ENCODE measurements at places on chromosomes 5 and 9.
A peak's percentile ranks its signal among the peaks of the same experiment; 100 is the strongest.

GRCh38 chr5:102223542-102224477, 72.3 kb downstream of the SLCO4C1 start:
- peak; percentile 48 for DNase-seq

- no peak for DNase-seq
These were observed 38.8 kb downstream of the ITGA2 start for GRCh38 chr5:53027913-53028312.

- DNase-seq = no peak
These were observed 124.3 kb upstream of the SLC25A48 start for GRCh38 chr5:135710045-135710675.

GRCh38 chr5:38250763-38251448, 7.5 kb upstream of the EGFLAM start:
- no peak for DNase-seq

- DNase-seq = no peak
These were observed 143.0 kb upstream of the ZNF608 start for GRCh38 chr5:124889486-124889825.

- DNase-seq = no peak
These were observed 146.9 kb downstream of the GOLPH3 start for GRCh38 chr5:32027093-32027716.

DNA sequence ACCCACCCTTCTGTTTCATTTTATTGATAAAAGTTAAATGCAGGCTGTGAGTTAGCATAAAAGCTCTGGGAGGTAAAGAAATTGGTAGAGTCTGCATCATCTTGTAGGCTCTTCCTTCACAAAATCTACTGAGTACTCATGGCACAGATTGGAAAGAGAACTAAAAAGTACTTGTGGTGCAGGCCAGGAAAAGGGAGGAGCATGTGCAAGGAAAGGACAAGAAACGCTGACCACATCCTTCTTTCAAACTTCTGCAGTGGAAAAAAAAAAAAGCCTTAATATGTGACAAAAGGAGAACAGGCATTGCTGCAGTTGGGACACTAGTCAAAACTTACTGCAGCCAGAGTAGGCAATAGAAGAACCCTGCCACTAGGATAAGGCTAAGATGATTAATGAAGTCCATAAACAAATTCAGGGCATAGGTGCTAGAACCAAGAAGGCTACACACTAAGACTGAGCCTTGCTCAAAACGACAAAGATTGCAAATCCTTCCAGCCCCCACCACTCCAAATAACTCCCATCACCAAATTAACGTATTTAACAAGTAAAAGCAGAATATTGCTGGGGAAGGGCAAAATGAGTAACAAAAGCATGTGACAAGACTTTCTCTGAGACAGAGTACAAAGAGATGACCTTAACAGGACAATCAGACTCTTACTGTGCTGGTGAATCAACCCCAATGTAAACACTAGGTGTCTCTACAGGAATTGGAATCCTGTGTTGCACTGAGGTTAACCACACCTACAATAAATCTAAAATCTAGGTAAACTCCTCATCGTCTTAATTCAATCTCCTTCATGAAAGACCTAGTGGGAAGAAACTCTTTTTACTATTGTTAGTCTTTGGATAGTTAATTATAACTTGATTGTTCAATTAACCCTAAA, 1024.8 kb downstream of the TLE1 start:
- DNase-seq = no peak

GRCh38 chr9:38233343-38233742, 159.2 kb upstream of the ALDH1B1 start:
- DNase-seq = peak; percentile 95

DNA sequence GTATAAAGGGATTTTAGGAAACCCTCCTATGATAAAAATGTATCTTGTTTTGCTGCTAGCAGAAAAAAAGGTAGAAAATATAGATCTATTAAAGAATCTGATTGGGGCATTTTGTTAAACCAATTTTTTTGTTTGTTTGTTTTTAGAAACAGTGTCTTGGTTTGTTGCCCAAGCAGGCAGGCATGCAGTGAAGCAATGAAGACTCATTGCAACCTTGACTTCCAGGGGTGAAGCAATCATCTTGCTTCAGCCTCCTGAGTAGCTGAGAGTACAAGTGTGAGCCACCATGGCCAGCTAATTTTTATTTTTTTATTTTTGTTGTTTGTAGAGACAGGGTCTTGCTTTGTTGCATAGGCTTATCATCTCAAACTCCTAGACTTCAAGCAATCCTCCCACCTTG, 755.8 kb upstream of the EDIL3 start:
- DNase-seq = no peak

- no peak for DNase-seq
These were observed 133.8 kb upstream of the RFX3 start for GRCh38 chr9:3659647-3660046.

- DNase-seq = no peak
These were observed 6.8 kb upstream of the CEP120 start for GRCh38 chr5:123429993-123430392.

GRCh38 chr9:92716557-92716956, 46.6 kb upstream of the IPPK start:
- peak; percentile 3 for DNase-seq

DNA sequence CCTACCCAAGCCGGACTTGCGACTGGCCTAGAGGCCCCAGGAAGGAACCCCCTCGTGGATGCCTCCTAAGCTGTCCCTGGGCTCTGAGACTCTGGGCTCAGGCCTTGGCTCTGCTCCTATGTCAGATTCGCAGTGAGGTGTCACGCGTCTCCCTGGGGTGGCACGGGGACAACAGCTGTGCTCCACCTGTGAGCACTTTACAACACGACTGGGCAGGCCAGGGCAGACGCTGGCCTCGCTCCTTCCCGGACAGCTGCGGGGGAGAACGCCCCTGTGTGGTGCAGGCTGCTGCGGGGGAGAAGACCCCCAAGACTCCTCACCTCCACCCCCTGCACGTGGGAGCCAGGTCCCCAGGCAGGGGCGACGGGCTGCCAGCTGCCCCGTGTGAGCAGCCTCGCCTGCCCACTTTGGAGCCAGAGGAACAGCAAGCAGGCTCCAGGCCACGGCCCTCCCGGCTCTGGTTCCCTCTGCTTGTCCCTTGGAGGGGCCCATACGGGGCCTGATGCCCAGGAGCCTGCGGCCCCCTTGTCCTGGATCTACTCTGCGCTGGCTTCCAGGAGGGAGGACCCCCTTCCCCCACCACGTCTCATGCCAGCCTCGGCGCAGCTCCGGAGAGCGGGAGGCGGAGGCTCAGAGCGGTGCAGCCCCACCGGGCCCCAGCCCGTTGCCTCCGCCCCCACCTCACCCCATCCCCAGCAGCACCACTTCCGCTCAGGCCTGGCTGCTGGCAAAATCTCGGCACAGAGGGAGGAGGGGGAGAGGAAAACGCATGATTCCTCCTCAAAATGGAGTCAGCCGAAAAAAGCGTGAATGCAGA, 36.0 kb downstream of the SARDH start:
- DNase-seq = peak; percentile 83

GRCh38 chr5:43926923-43927322, 323.9 kb downstream of the NNT start:
- no peak for DNase-seq

GRCh38 chr5:111703662-111704061, 53.3 kb downstream of the NREP start:
- DNase-seq = no peak

GRCh38 chr9:78826527-78826926, 529.6 kb downstream of the PSAT1 start:
- DNase-seq = no peak

- no peak for DNase-seq
These were observed 394 bp downstream of the TLR4 start for GRCh38 chr9:117704597-117704996.

- DNase-seq = no peak
These were observed 7.7 kb upstream of the P4HA2 start for GRCh38 chr5:132235340-132235739.

DNA sequence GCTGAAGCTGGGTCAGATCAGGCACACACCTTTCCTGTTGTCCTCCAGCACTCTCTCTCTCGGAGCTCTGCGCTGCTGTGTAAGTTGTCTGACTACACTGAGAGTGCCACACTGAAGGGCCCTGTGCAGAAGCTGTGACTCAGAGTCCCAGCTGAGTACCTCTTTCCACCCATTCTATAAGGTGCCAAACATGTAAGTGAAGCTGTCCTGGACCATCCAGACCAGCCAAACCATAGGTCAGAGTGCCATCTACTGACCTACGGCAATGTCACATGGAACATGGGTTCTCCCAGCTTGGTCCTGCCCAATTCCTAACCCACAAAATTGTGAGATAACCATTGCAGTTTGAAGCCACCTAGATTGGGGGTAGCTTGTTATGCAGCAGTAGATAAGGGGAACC, 68.2 kb downstream of the ADCY2 start:
- no peak for DNase-seq

All from NCI-H1694 (cell line).